ENCODE measurements at places on chromosomes 13 and 19.
A peak's percentile ranks its signal among the peaks of the same experiment; 100 is the strongest.

- DNase-seq: no peak
Observed at GRCh38 chr13:75760131-75761021, 124.2 kb downstream of the LMO7 start.

DNA sequence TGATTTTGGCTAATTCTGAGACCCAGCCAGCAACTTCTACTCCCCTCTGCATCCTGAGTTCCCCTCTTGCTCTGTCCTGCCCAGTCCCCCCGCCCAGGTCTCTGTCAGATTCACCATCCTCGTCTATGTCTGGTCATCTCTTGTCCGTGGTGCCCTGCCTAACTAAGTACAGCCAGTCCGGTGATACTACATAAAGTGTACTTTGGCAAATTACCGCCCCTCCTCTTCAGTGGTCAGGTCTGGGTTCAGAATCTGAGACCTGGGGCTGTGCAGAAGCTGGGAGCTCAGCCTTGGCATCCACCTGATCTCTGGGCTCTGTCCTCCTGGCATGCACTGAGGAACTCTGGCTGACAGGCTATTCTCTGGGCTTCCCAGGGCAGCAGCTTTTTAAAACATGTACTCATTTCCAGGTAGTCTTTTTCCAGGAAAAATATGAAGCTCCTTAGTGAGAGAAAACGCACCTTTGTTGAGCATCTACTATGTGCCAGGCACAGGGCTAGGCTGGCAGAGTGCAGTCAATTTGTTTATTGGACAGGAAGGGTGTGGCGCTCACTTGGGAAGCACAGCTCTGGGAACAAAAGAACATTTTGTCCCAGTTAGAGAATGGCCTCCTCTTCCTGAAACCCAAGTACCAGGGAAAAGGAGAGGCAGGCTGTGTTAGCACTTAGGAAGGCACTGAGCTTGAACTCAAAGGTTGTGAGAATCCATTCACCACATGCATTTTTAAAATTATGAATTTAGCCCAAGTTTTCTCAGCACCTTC is 88.9 kb downstream of the TSHZ3 start:
- no peak for DNase-seq

DNA sequence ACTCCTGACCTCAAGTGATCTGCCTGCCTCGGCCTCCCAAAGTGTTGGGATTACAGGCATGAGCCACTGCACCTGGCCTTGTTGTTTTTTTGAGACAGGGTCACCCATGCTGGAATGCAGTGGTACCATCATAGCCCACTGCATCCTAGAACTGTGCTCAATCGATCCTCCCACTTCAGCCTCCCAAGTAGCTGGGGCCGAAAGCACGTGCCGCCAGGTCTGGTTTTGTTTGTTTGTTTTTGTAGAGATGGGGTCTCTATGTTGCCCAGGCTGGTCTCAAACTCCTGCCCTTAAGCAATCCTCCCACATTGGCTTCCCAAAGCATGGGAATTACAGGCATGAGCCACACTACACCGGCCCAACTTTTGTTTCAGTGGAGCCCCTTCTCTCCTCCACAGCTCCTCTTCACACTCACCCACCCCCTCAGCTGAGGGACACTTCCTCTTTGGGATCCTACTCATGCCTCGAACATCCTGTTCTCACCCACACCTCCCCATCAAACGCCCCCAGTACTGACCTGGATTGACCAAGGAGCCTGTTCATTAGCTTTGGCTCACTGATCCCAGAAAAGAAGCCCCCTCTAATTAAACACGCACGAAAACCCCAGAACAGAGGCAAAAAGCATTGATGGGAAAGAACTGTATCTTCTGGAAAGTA is 12.8 kb upstream of the CERS4 start:
- DNase-seq: no peak

DNA sequence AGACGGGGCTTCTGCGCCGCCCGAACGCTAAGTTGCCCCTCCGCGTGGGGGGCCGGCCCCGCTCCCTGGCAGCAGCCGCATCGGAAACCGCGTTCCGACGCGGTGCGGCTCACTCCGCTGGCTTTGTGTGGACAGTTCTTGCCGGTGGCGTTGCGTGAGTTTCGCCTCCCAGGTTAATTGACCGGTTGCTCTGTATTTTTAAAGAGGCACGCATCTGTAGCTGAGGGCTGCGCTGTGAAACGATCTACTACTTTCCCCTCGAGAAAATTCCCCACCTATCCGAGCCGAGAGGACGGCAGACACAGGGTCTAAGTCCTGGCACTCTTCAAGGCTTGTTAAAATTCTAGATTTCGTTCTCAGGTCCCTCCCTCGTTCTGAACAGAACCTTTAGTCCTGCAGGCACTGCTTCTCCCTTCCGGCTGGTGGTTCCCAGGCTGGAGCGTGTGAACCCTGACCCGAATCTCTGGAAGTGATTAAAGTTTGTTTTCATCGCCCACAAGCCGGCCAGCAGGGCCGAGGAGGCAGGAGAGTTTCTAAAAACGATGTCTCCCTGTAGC is 933 bp downstream of the ARHGEF7 start:
- DNase-seq: no peak

DNA sequence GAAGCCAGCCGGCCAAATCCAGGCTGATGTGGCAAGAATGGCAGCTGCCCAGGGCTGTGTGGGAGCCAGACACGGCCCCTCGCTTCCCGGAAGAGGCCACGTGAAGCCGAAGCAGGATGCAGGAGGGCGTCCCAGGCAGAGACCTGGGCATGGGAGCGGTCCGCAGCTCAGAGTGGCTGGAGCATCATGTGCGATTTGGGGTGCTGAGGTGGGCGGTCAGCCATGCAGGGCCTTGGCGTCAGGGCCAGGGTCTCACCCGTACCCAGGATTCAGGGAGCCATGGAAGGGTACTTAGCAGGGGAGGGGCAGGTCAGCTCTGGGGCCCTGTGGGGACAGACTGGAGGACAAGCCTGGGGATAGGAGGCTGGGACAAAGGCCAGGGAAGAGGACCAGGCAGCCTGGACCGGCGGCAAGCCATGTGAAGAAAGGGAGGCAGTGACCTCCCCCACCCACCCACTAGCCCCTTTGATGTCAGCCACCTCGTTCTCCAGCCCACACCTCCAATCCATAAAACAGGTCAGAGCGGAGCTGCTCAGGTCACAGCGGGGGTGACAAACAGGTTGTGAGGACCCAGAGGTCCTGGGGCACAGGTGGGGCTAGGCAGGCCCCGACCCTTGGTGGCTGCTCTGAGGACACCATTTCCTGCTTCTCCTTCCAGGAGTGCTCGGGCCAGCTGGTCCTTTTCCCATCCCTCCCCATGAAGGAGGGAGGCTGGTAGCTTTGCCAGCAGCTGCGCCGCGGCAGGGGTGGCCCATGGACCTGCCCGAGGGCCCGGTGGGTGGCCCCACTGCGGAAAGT is 2.3 kb downstream of the KASH5 start:
- DNase-seq: no peak

DNA sequence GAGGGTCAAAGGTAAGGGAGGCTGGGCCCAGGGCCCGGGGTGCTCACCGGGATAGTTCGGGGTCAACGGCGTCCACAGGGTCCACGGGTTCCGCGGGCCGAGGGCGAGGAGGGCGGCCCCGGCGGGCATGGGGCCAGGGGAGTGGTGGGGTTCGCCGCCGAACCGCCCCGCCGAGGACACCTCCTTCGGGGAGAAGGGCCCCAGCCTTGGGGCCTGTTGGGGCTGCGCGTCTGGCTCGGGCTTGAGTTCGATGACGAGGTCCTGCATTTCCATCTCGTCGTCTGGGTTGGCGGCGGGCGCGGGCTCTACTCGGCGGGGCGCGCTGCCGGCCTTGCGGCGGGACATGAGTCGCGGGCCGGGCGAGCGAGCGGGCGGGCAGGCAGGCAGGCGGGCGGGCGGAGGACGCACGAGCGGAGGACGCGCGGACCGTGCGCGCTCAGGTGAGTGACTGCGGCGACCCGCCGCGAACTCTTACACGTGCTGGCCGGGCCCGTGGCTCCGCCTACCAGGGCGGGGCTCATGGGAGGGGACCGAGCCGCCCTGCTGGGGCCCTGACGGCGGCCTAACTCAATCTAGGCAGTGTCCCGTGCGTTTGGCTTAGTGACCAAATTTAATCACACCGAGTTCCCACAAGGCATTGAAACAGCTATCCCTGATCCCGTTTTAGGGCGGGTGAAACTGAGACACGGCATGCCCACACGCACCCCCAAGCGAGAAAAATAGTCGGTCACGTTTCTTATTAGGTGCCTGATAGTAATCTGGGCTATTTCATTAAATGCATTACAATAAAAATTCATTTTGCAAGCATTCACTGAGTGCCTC is at the start of gene ZNF296:
ZNF296 (minus strand) TSS at position 450 of the 822 bp plus-strand sequence; CDS start at position 345, 105 bp downstream.
- peak; percentile 65 for DNase-seq

- DNase-seq: no peak
Observed at GRCh38 chr13:85529218-85529594, 270.0 kb downstream of the SLITRK6 start.

- no peak for DNase-seq
Observed at GRCh38 chr13:33832872-33833271, 14.9 kb downstream of the RFC3 start.

DNA sequence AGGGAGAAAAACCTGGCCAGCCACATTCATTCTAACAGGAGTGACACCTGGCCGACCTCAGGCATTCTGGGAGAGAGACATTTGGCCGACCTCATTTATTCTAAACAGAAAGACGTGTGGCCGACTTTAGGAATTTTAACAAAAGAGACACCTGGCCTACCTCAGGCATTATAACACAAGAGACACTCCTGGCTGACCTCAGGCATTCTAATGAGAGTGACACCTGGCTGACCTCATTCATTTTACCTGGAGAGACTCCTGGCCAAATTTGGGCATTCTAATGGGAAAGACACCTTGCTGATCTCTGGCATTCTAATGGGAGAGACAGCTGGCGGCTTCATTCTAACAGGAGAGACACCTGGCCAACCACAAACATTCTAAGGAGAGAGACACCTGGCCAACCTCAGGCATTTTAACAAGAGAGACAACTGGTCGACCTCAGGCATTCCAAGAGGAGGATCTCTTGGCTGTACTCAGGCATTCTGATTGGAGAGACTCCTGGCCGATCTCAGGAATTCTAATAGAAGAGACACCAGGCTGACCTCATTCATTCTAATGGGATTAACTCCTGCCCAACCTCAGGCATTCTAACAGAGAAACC is 1353.9 kb downstream of the UQCRFS1 start:
- DNase-seq: no peak

DNA sequence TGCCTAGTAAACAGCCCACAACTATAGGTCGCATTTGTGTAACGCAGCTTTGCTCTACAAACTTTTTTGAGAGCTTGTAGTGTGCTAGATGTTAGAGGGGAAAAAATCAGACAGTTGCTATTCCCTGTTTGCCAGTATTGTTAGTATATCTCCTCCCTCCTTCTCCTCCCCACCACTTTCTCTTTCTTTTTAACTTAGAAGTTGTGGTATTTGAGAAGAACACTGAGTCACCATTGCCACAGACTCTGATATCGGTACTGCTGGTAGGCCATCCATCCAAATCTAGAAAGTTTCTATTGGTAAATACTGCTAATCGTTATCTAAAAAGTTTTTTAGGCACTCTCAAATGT is 666 bp downstream of the POMP start:
- DNase-seq: no peak

GRCh38 chr13:33106656-33107360 is 90.6 kb downstream of the KL start:
- DNase-seq: no peak

GRCh38 chr13:80029170-80029569 is 311.8 kb downstream of the SPRY2 start:
- DNase-seq: no peak

GRCh38 chr19:57033576-57033975 is 86.2 kb upstream of the USP29 start:
- no peak for DNase-seq

DNA sequence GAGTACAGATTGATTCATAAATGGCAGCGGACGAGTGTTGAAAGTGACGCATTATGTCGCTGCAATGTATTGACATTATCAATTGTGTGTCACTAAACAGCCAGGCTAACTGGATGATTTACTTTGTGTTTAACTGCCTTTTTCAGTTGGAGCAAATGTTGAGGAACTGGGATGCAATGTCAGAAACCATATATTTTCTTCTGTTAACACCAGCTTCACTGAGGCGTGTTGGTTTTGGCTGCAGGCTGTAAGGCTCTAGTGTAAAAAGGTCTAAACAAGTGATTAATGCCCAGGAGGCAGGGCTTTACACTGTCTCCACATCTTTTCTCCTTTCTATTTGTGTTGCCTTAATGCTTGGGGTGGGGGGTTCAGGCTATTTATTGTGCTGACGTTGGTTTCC is 80.1 kb downstream of the GGACT start:
- no peak for DNase-seq

- no peak for DNase-seq
Observed at GRCh38 chr19:18280247-18281081, 958 bp downstream of the JUND start.

DNA sequence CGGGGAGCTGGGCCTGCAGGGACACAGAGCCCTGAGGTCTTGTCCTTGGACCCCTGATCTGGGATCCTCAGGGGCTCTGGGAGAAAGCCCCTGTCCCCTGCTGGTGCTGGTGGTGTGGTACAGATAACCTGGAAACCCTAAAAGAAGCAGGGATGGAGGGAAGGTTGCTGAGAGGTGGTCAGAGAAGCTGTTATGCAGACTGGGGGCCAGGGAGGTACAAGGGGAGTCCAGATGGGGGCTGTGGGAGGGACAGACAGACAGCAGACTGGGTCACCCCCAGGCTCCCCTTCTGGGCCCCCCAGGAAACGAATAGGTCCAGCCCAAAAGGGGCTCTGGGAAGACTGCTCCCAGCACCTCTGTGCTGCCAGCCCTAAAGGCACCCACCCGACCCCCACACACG is 34.7 kb upstream of the PEPD start:
- no peak for DNase-seq

- DNase-seq: no peak
Observed at GRCh38 chr13:77919246-77919920, 752 bp upstream of the EDNRB start.
